Memory B cell (primary cell): ENCODE measurements at places on chromosomes 13 and 19.

DNA sequence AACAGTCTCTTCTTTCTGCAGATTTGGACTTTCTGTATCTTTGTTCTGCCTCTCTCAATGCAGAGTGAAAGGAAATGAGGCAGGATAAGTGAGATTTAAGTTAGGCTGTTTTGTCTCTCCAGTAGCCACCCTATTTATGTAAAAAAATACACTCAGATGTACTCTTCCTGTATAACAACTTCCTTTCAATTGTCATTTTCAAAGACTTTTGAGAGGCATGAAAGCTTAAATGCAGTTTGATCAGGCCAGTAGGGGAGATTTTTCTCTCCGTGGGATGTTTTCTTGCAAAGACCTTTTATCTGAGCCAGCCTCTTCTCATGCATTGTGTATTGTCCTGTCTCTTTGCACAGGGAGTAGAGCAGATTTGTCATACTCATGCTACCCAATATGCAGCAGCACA lies 166.8 kb downstream of the SLITRK5 start:
- no peak for DNase-seq

- DNase-seq = no peak
Measured at GRCh38 chr13:74329962-74330361, 195.8 kb upstream of the KLF12 start.

GRCh38 chr13:31124204-31124603 lies 37.5 kb downstream of the HSPH1 start:
- DNase-seq = no peak

- peak; percentile 67 for DNase-seq
Measured at GRCh38 chr19:40974633-40975037, 16.4 kb upstream of the CYP2B6 start.

DNA sequence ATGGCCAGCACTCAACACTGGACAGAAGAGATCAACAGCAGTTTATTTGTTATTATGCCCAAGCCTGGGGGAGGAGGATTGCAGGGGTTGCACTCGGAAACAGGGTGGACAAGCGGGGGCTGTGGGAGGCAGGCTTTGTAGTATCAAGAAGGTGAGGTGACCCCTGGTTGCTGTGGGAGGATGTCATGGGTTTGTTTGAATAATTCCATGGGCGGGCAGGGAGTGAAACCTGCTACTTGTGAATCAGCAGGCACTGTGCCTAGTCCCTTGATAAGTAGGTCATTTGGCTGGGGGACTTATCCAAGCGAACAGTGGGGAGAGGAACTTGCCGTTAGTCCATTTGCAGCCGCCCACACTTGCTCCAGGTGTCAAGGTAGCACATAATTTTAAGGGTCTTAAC lies 84.4 kb upstream of the KCTD15 start:
- DNase-seq = no peak

- no peak for DNase-seq
Measured at GRCh38 chr19:30387311-30388115, 15.3 kb downstream of the ZNF536 start.

DNA sequence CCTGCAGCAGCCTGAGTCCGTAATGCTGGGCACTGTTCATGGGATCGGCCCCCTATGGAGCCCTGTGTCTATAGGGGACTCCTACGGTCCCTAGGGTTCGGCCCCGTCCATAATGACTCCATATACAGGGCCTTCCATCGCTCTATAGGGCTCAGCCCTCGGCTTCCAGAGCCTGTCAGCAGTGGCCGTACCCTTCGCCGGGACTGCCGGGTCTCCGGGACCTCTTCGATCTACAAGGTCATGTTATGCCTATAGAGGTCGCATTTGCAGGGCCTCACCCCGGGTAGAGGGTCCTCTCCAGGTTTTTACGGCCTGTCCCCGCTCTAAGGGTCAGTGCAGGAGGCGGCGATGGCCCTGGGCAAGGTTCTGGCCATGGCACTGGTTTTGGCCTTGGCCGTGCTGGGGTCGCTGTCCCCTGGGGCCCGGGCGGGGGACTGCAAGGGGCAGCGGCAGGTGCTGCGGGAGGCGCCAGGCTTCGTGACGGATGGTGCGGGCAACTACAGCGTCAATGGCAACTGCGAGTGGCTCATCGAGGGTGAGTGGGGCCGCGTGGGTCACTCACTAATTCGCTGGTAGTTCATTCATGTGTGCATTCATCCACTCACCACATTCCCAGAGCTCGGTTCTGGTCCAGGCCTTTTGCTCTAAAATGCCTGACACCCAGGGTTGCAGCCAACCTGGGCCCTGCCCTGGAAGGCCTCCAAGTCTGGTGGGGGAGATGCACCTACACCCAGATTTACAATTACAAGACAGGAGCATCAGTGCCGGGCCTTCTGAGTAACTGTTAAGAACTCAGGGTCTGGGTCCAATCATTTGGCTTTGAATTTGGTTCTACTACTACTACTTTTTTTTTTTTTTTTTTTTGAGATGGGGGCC lies 699 bp downstream of the MEGF8 start:
- DNase-seq = peak; percentile 59

GRCh38 chr13:72125561-72125960 lies 258.6 kb upstream of the DACH1 start:
- no peak for DNase-seq

GRCh38 chr13:36377826-36378468 lies 31.8 kb upstream of the SPART start:
- no peak for DNase-seq

- DNase-seq = no peak
Measured at GRCh38 chr19:48405850-48406249, 12.4 kb downstream of the GRIN2D start.

- no peak for DNase-seq
Measured at GRCh38 chr19:49418511-49418910, 4.7 kb downstream of the PTH2 start.

DNA sequence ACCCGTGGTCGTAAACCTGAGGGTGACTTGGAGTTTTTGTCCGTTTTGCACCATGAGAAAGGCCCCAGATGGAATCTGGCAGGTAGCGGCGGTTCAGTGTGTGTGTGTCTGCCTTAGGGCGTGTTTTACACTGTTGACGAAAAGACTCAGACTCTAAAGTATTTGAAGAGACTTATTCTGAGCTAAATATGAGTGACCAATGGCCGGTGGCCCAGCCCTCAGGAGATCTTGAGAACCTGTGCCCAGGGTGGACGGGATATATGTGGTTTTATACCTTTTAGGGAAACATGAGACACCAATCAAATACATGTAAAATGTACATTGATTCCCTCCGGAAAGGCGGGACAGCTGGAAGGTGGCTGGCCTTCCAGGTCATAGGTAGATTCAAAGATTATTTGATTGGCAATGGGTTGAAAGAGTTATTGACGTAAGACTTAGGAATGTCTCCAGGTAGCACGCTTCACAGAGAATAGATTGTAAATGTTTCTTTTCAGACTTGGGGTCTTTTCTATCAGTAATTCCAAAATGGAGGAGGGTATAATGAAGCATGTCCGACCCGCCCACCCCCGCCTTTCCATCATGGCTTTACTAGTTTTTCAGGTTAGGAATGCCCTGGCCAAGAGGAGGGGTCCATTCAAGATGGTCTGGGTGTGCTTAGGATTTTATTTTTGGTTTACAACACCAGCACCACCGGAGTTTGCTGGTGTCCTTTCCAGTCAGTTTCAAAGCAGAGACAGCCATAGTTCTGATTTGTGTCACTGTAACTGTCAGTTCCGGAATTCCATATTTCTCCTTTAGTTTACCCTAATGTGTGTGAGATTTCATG lies 1.0 kb upstream of the ZNF529 start:
- DNase-seq = no peak
